ENCODE measurements at places on chromosomes 2 and 18.

DNA sequence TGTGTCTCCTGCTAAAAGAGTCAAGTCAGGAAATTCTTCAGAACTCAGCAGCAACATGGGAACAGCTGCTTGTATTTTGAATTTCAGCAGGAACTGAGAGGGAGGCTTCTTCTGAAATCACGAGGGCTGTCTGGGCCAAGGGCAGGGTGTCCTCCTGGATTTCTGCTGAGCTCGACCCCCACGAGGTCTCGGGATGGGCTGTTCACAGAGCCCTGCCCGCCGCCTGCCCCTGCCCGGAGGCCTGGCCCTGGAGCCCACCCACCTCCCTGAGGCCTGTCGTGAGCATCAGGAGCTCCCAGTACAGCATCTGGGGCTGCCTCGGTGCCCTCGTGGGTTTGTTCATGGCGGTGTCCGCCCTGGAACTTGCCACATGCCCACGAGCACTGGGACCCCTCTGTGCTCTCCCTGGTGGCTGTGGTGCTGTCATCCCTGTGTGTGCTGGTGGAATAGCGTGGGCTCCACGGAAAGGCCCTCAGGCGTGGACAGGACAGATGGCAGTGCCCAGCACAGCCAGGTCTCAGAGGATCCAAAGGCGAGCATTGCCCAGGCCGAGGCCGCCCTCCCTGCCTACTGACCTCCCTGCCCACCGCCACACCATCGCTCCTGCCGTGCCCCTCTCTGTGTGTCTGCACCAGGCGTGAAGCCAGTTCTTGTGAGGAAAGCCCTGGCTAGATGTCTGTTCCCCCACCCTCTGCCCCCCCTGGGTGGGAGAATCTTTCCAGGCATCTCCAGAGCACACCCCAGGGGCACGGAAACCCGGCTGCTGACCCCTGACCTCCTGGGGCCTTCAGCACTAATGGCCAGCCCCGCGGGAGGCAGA lies 25.9 kb downstream of the RAMP1 start:
- no peak for DNase-seq

DNA sequence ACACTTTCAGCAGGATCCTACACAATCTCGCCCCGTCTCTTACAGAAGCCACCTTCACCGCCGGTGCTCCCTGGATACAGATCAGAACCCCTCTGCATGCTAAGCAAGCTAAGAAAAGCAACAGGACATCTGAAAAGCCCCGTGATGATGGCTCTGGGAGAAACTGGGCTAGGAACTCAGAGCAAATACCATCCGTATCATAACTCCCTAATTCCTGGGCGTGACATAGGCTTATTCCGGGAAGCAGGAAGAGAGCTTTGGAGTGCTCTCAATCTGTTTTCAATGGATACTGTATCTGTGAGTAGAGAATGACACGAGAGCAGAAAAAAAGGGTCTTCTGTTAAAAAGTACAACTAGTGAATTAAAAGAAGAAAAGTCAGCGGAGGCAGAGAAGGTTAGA lies 121.6 kb downstream of the SPP2 start:
- no peak for DNase-seq

DNA sequence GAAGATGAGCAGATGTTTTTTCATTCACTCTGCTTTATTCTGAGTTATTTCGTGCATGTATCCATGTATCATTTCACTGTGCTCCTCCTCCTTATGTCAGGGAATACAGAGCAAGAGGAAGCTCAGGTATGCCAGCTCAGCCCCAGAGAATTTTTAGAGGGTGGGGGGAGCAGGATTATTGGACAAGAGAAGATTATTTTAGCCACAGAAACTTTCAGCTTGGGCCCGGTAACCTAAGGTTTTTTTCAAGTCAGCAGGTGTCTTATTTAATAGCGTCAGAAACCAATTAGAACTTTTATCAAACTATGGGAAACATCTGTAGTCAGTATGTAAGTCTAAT lies 232.9 kb upstream of the SIX3 start:
- no peak for DNase-seq

DNA sequence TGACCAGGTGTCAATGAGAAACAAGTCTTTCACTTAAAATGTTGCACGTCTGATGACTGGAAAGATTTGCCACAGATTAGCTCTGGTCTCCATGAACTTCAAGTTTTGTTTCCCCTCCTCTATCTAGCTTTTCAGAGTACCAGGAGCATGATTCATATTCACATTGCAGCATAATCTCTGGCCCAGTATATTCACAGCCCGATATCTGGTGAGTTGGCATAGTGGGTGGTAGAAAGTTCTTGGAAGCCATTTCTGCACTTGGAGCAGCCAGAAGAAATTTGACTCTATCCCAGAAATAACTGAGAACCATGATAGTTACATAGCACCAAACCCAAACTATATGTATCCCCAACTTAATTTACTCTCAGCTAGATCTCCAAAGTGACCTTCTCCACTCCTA lies 503.9 kb downstream of the PID1 start:
- no peak for DNase-seq

DNA sequence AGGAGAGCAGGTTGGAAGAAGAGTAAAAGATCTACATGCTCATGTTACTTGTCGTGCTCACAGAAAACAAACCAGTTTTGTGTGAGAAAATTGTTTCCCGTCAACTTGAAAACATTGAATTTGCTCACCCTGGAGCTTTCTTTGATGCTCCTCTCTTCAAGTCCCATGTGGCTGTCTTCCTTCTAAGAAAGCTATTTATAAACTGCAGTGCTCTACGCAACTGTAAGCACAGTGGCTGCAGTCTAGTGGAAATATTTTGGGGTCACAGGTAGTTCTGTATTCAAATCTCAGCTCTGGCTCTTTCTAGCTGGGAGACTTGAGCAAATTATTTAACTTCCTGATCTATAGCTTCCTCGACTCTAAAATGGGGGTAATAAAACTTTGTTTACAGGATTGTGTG lies 211.8 kb downstream of the PLCL1 start:
- no peak for DNase-seq

GRCh38 chr2:179685146-179685545 lies 176.3 kb downstream of the ZNF385B start:
- DNase-seq = no peak

GRCh38 chr2:207993151-207993763 lies 32.1 kb downstream of the PLEKHM3 start:
- no peak for DNase-seq

GRCh38 chr2:31221544-31221943 lies 4.2 kb upstream of the CAPN14 start:
- DNase-seq = no peak

- no peak for DNase-seq
Observed at GRCh38 chr2:109009920-109010610, 21.0 kb upstream of the EDAR start.

GRCh38 chr2:196080526-196080925 lies 11.9 kb upstream of the DNAH7 start:
- DNase-seq = no peak

- no peak for DNase-seq
Observed at GRCh38 chr2:100278986-100279385, 43.3 kb downstream of the LONRF2 start.

- DNase-seq = no peak
Observed at GRCh38 chr2:67213270-67213670, 183.9 kb upstream of the ETAA1 start.

GRCh38 chr2:228956701-228957474 lies 314.2 kb downstream of the PID1 start:
- DNase-seq = no peak

- DNase-seq = no peak
Observed at GRCh38 chr2:235027558-235028214, 75.9 kb downstream of the SH3BP4 start.

DNA sequence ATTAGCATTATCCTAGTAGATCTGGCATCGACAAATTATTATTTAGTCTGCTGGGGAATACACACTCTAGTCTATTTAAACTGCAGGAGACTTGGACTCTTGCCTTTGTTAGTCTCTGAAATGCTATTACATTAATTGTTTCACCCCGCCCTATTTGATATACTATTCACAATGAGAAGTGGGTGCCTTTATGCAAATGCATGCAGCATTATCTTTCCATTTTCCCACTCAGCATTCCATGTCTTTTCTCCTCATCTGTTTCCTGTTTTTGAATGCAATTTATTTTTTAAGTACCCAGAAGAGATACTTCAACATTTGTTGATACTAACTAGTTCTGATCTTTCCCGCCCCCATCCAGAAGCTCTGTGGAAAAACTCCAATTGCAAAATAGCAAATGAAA lies 395.3 kb upstream of the NXPH2 start:
- no peak for DNase-seq

DNA sequence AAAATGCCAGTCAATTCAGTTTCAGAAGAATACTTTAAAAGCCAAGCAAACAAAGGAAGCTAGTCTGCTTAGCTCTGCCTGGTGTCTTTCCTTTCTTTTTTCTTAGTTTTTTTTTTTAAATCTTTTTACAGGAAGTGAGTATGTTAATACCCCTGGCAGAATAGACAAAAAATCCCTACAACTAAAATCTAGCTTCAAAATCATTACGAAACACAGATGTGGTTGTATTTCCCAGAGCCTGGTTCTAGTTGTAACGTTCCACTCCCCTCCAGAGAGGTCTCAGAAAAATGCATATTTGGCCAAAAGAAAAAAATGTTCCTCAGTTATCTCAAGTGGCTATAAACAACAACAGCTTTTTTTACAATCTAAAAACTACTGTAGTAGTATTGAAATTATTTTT lies 202.1 kb upstream of the RND3 start:
- DNase-seq = no peak

GRCh38 chr2:110735366-110735765 lies 3.0 kb downstream of the ACOXL start:
- no peak for DNase-seq

- no peak for DNase-seq
Observed at GRCh38 chr2:47741101-47741500, 41.8 kb upstream of the MSH6 start.

DNA sequence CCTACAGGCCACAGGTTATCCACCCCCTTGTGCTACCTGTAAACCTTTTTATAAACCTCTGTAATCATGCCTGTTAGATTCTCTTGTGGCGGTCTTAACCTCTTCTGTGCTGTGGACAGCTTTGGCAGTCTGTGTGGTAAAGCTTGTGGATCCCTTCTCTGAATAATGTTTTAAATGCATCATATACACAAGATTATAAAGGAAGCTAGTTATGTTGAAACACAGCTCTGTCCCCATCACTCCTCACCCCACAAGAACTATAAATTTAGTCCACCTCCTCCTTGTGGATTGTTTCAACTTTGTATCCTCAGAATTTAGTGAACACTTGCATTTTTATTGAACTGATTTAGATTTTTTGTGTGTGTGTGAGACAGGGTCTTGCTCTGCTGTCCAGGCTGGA lies 107.7 kb downstream of the ICA1L start:
- DNase-seq = no peak

DNA sequence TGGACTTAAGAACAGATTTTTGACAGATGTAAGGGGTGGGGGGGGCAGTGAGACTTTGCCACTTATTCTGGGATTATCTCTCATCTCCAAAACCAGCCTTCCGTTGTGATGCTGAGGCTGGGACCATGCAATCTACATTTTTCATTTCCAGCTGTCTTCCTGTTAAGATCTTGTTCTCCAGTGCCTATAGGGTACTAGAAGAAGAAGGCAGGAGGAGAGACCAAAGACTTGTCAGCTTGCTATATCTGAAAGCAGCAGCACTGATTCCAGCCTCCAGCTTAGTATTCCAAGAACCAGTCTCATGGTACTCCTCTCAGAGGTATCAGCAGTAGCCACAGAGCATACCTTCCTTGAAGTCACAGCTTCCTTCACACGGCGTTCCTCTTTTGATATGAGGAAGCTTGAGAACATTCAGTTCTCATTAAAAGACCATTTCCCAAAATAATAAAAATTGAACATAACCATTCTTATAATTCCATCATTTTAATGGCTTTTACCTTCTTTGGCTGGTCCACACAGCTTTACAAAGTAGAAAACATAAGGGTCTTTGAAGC lies 49.8 kb downstream of the USP34 start:
- DNase-seq = no peak

- DNase-seq = no peak
Observed at GRCh38 chr18:74286106-74286855, 5.5 kb downstream of the CYB5A start.

DNA sequence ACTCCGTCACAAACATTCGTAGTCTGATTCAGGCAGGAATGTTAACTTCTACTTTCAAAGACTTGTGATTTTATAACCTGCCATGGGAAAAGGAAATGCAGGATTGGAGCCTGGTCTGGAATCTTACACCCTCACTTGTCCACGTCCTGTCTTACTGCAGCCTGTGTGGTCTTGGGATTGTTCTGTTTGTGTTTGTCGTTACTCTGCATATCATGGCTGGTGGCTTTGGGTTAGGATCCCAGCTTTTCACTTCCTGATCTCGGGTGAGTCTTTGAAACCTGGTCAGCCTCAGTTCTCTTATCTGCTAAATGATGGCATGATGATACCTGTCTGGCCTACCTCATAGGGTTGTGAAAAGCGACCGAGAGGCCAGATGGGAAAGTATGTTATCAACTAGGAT lies 34.6 kb downstream of the SH3BP4 start:
- DNase-seq = no peak

- DNase-seq = no peak
Observed at GRCh38 chr2:149544692-149545091, 42.9 kb downstream of the MMADHC start.

- DNase-seq = no peak
Observed at GRCh38 chr2:85770786-85771409, 17.1 kb downstream of the ATOH8 start.

- no peak for DNase-seq
Observed at GRCh38 chr18:43271593-43272432, 5.5 kb downstream of the SYT4 start.

GRCh38 chr18:64710105-64710861 lies 561.4 kb upstream of the LINC00305 start:
- DNase-seq = no peak

GRCh38 chr2:51420511-51420910 lies 388.6 kb upstream of the NRXN1 start:
- DNase-seq = no peak

GRCh38 chr2:69740502-69740951 lies 1.4 kb upstream of the ANXA4 start:
- no peak for DNase-seq

- DNase-seq = no peak
Observed at GRCh38 chr2:238344517-238344916, 24.2 kb downstream of the TRAF3IP1 start.

- no peak for DNase-seq
Observed at GRCh38 chr2:240013343-240013742, 11.8 kb downstream of the NDUFA10 start.

DNA sequence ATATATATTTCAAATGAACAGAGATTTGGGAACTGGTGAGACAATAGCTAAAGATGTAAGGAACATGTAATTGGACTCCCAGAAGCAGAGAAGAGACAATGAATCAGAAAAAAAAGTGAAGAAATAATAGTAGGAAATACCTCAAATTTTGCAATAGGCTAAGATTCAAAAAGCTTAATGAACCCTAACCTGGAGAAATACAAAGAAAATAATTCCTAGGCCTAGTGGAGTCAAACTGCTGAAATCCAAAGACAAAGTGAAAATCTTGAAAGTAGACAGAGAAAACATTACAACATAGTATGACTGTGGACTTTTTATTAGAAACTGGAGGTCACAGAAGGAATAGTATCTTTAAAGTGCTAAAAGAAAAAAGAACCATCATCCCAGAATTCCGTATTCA lies 76.7 kb downstream of the LAMA3 start:
- no peak for DNase-seq

- no peak for DNase-seq
Observed at GRCh38 chr2:211690736-211691135, 847.9 kb downstream of the ERBB4 start.

- DNase-seq = no peak
Observed at GRCh38 chr2:190333395-190333794, 10.0 kb upstream of the INPP1 start.
